Thyroid gland (tissue), 4 donors: ENCODE measurements at places on chromosomes 4 and X. TPM values are rescaled to one million over a fixed set of nuclear protein-coding genes. Genes with fewer than 3 reads are reported as not detected.

DNA sequence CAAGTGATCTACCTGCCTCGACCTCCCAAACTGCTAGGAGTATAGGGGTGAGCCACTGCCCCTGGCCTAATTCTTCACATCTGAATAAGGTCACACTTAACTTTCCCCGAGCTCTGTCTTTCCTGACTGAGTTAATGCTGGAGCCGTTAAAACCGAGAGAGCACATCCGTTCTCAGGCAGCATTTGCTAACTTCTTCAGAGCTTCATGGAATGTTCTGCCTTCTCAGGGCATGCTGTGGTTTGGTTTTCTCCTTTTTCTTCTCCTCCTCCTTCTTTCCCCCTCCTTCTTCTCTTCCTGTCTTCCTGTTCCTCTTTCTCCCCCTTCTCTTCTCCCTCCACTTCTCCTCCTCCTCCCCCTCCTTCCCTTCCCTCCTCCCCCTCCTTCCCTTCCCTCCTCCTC, 119.9 kb downstream of the ASMT start:
- no peak overlapping the region for H3K4me3 ChIP-seq
- H3K4me1 ChIP-seq: no peaks in the 10 kb centered on the region
- no peaks in the 10 kb centered on the region for H3K27me3 ChIP-seq

Gene CT45A1
- total RNA-seq: not detected

DNA sequence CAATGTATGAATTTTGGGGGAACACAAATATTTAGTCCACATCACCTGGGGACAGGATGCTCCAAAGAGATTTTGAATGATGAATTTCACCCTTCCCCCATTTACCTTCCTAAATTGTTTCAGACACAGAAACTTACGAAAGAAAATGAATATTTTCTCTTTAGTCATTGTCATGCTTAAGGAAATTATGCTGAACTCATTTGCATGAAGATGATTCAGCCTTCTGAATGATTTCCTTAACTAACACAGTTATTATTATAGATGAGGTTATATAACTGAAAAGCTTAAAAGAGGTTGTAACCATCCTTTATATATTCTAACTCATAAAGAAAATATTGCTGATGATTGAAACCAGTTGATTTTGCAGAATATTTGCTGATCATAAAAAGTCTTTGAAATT, 61.1 kb downstream of the KCNIP4 start:
- H3K27me3 ChIP-seq: no peaks in the 10 kb centered on the region
- no peaks in the 10 kb centered on the region for H3K36me3 ChIP-seq
- DNase-seq: no peak
- no peak overlapping the region for H3K4me3 ChIP-seq
- H3K4me1 ChIP-seq: no peaks in the 10 kb centered on the region

DNA sequence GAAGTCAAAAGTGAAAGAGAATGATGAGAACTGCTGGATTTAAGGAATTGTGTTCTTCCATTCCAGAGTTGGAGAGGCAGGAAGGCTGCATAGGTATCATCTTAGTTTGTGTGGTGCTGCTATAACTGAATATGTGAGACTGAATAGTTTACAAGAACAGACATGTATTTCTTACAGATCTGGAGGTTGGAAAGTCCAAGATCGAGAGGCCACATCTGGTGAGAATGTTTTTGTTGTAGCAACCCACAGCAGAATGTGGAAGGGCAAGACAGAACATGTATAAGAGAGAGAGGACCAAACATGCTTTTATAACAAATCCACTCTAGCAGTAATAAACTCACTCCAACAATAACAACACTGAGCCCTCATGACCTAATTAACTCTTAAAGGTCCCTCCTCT, 408.6 kb downstream of the FAM47B start:
- no peak for DNase-seq
- H3K4me1 ChIP-seq: no peaks in the 10 kb centered on the region
- H3K27me3 ChIP-seq: no peaks in the 10 kb centered on the region
- H3K36me3 ChIP-seq: no peaks in the 10 kb centered on the region

DNA sequence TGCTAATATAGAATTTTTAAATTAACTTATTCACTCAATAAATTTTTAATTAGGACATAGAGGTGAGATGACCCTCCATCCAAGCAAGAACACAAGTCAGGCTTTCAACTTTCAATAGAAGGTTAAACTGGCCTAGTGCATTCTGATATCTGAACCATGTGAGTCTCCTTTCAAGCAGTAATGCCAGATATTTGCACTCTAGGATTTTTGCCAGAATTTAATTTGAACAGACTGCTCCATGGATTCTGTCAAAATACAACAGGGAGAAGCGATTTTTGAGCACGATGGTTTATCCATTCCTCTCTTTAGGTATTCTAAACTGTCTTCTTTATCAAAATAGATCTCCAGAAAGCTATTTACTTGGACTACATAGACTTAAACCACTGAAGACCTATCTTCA, 72.0 kb upstream of the DCLK2 start:
- H3K4me1 ChIP-seq: peaks cover 37% of the 10 kb centered on the region
- no peaks in the 10 kb centered on the region for H3K36me3 ChIP-seq
- DNase-seq: no peak
- no peaks in the 10 kb centered on the region for H3K27me3 ChIP-seq
